Astrocyte (in vitro differentiated cells and primary cell): ENCODE measurements at places on chromosomes 1 and 21. TPM values are rescaled to one million over a fixed set of nuclear protein-coding genes. Genes with fewer than 3 reads are reported as not detected.

Gene PLCH2
- 2.0 and 2.2 TPM in 2 replicates for total RNA-seq

Gene MRPL37
- total RNA-seq: 80.0 and 81.4 TPM in 2 replicates

Gene CFHR4
- total RNA-seq: not detected in 2 replicates

Gene RBP7
- 1.0 TPM in 1 of 2 replicates, not detected in the other for total RNA-seq

Gene GBP7
- not detected in 2 replicates for total RNA-seq

Gene C1orf141
- not detected in 2 replicates for total RNA-seq

GRCh38 chr1:110684491-110684890 lies 9.8 kb upstream of the KCNA3 start:
- DNase-seq: no peak
- no peaks in the 10 kb centered on the region for H3K4me1 ChIP-seq
- no peaks in the 10 kb centered on the region for H3K36me3 ChIP-seq
- no peak overlapping the region for H3K27ac ChIP-seq

DNA sequence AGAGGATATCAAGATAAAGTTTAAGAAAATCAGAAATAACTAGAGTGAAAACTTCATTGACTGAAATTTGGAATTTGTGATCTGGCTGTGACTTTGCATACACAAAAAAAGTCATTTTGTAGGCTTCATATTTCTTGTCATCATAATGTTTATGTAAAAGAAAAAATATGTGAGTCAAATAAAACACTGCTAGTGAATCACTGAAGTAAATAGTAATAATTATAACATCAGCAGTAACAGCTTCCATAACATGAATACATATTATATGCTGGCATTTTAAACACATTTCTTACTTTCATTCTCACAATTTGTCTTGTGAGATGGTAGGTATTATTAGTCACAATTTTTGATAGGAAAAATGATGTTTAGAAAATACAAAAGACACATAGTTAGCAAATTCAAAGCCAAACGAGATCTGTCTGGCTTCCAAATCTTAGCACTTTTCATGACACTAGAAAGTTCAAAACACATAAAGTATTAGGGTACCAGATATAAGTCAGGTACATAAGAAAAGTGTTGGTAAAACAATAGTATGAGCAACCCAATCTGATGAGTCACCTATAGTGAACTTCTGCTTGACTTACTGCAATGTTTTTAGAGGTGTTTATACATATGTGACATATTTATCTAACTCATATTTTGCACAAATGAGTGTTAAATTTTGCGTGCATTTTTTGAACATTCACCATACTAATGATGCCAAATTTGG lies 241.0 kb upstream of the SNX7 start:
- peak; percentile 54 for DNase-seq
- H3K4me1 ChIP-seq: peaks cover 3% of the 10 kb centered on the region

DNA sequence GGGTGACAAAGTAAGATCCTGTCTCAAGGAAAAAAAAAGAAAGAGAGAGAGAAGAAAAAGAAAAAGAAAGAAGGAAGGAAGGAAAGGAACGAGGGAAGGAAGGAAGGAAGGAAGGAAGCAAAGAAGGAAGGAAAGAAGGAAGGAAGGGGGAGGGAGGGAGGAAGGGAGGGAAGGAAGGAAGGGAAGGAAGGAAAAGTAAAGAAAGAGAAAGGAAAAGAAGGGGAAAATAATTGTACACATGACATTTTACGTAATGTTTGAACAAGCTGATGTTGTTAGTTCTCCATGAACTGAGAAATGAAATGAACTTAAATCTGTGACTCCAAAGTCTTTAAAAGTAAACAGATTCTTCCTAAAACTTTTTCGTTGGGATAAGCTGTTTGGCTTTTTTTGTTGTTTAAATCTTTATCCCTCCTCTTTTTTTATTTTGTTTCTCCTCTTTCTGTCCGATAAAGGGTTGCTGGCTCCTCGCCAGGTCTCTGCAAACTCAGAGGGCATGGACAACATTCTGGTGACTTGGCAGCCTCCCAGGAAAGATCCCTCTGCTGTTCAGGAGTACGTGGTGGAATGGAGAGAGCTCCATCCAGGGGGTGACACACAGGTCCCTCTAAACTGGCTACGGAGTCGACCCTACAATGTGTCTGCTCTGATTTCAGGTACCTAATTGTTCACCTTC lies 59.8 kb downstream of the IL12RB2 start:
- no peaks in the 10 kb centered on the region for H3K4me1 ChIP-seq
- H3K27ac ChIP-seq: no peak overlapping the region
- H3K27me3 ChIP-seq: no peaks in the 10 kb centered on the region
- H3K36me3 ChIP-seq: no peaks in the 10 kb centered on the region
- DNase-seq: no peak
- no peak overlapping the region for H3K4me3 ChIP-seq

- no peak for DNase-seq
- H3K27ac ChIP-seq: no peak overlapping the region
- H3K36me3 ChIP-seq: peaks cover 18% of the 10 kb centered on the region
- H3K4me3 ChIP-seq: no peak overlapping the region
- H3K4me1 ChIP-seq: peaks cover 7% of the 10 kb centered on the region
These were observed 47.5 kb downstream of the KIF1B start for GRCh38 chr1:10257851-10258250.

- no peaks in the 10 kb centered on the region for H3K4me1 ChIP-seq
- no peak overlapping the region for H3K27ac ChIP-seq
- no peak overlapping the region for H3K4me3 ChIP-seq
- DNase-seq: no peak
- no peaks in the 10 kb centered on the region for H3K27me3 ChIP-seq
- no peaks in the 10 kb centered on the region for H3K36me3 ChIP-seq
These were observed 34.2 kb upstream of the GPR137B start for GRCh38 chr1:236108027-236108648.

DNA sequence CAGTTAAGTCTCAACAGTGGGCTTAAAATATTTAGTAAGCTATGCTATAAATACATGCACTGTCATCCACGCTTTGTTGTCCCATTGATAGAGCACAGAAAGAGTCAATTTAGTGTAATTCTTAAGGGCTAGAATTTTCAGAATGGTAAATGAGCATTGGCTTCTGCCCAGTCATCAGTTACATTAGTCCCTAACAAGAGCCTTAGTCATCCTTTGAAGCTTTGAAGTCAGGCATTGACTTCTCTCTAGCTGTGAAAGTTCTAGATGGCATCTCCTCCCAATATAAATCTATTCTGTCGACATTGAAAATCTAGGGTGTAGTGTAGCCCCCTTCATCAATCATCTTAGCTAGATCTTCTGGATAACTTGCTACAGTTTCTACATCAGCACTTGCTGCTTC lies 12.0 kb upstream of the LPGAT1 start:
- no peaks in the 10 kb centered on the region for H3K4me1 ChIP-seq
- H3K27ac ChIP-seq: no peak overlapping the region
- H3K27me3 ChIP-seq: no peaks in the 10 kb centered on the region
- H3K4me3 ChIP-seq: no peak overlapping the region
- no peaks in the 10 kb centered on the region for H3K36me3 ChIP-seq

GRCh38 chr1:77544845-77545244 lies 137.6 kb downstream of the ZZZ3 start:
- peak; percentile 52 for DNase-seq
- H3K4me1 ChIP-seq: peaks cover 21% of the 10 kb centered on the region

DNA sequence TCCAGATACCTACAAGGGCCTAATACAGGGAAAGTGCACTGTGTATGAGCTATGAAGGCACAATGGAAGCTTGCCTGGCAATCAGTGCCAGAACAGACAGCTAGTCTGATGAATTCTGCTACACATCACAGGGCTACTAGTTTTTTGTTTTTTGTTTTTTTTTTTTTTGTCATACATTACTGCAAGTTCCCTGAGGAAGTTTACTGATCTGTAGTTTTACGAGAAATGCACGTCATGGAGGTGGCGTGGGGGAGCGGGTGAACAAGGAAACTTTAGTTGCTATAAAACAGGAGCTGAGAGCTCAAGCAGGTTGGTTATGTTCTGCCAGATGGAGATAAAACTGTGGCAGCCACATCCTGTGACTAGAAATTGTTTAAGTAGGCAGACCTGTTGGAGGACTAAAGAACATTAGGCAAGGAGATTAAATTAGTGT lies 17.7 kb downstream of the PTPRC start:
- H3K4me1 ChIP-seq: peaks cover 15% of the 10 kb centered on the region
- H3K36me3 ChIP-seq: no peaks in the 10 kb centered on the region
- peak overlapping the region; percentile 19 for H3K27ac ChIP-seq
- DNase-seq: no peak
- H3K27me3 ChIP-seq: no peaks in the 10 kb centered on the region

DNA sequence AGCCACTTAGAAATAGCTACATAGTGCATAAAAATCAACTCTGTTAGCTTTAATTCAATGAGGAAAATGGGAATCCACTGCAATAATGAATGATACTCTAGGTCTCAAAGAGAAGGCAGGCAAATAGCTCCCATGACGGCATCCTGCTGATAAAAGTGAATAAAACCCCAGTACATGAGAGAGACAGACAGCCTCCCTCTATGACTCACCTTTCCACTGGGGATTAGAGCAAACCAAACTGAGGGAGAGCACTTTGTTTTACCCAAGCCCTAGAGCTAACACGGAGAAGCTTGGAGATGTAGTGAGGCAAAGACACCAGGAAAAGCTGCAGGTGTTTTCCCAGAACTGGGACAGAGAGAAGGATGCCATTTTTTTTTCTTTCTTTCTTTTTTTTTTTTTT lies 621.9 kb downstream of the LRRIQ3 start:
- no peaks in the 10 kb centered on the region for H3K4me1 ChIP-seq
- no peaks in the 10 kb centered on the region for H3K27me3 ChIP-seq
- DNase-seq: no peak
- no peak overlapping the region for H3K4me3 ChIP-seq
- H3K27ac ChIP-seq: no peak overlapping the region

- H3K27ac ChIP-seq: no peak overlapping the region
- H3K4me1 ChIP-seq: no peaks in the 10 kb centered on the region
- H3K36me3 ChIP-seq: no peaks in the 10 kb centered on the region
- no peak for DNase-seq
- no peaks in the 10 kb centered on the region for H3K27me3 ChIP-seq
These were observed 478.3 kb downstream of the COL11A1 start for GRCh38 chr1:102630041-102630440.

DNA sequence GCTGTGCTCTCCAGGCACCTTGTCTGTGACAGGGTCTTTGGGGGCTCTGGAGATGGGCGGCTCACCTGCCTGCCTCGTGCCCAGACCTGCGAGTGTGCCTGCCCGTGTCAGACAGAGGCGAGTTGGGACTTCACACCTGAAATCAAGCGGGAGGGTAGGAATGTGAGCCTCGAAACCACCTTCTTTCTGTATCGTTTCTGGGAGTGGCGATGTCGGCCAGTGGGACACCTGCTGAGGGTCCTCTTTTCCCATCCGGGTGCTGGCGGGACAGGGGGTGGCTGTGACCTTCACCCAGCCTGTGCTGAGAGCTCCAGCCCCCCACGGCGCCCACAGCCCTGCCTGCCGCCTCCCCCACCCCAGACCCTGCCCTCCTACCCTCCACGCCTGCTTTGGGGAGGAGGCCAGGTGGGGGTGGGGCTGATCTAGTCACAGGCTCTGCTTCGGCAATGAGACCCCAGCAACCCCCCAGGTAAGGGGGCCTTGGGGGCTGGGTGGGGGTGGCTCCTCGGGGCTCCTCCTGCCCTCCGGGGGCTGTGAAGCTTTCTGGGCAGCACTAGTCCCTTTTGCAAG lies 15.6 kb upstream of the FAAP20 start:
- no peaks in the 10 kb centered on the region for H3K27me3 ChIP-seq
- peaks cover 64% of the 10 kb centered on the region for H3K4me1 ChIP-seq
- H3K4me3 ChIP-seq: no peak overlapping the region
- no peaks in the 10 kb centered on the region for H3K36me3 ChIP-seq

- no peak overlapping the region for H3K4me3 ChIP-seq
- H3K27ac ChIP-seq: no peak overlapping the region
- DNase-seq: peak; percentile 14
- no peaks in the 10 kb centered on the region for H3K27me3 ChIP-seq
These were observed 222.8 kb upstream of the ZRANB2 start for GRCh38 chr1:71303617-71304041.

DNA sequence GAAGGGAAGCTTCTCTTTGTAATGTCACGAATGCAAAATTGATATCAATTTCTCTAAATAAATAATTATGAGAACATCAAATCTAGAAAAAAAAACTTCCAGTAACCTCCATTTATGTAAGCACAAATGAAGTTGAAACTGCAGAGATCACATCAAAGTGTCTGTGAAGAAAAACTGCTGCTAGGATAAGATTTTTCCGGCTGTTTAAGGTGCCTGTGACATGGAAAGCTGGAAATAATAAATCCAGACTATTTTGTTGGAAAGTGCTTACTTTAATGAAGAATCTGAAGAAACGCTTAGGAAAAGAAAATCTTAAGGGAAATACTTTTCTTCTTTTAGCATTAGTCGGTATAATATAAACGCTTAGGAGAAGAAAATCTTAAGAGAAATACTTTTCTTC lies 57.0 kb downstream of the CHRM3 start:
- H3K36me3 ChIP-seq: no peaks in the 10 kb centered on the region
- no peak overlapping the region for H3K4me3 ChIP-seq
- H3K4me1 ChIP-seq: no peaks in the 10 kb centered on the region
- no peaks in the 10 kb centered on the region for H3K27me3 ChIP-seq
- no peak for DNase-seq
- no peak overlapping the region for H3K27ac ChIP-seq

- no peak for DNase-seq
- peaks cover 2% of the 10 kb centered on the region for H3K36me3 ChIP-seq
- H3K27ac ChIP-seq: no peak overlapping the region
- H3K4me1 ChIP-seq: peaks cover 31% of the 10 kb centered on the region
- peak overlapping the region; percentile 71 for H3K4me3 ChIP-seq
These were observed 1.5 kb downstream of the GATAD2B start for GRCh38 chr1:153921080-153921802.

DNA sequence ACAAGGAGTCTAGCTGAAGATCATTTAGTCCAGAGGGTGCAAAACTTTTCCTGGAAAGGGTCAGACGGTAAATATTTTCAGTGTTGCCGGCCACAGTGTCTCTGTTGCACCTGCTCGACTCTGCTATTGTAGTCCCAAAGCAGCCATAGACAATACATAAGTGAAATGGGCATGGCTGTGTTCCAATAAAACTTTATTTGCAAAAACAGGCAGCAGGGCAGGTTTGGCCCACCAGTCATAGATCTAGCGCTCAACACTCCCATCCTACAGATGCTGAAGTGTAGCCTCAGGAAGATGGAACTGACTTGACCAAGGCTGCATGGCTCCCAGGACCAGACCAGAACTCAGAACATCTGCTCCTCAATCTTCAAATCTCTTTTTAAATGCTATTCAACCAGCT lies 46.2 kb upstream of the CLDN14 start:
- H3K4me3 ChIP-seq: no peak overlapping the region
- H3K27ac ChIP-seq: no peak overlapping the region
- H3K27me3 ChIP-seq: peaks cover 12% of the 10 kb centered on the region
- no peaks in the 10 kb centered on the region for H3K4me1 ChIP-seq

GRCh38 chr1:215267495-215267894 lies 185.0 kb downstream of the KCNK2 start:
- no peak overlapping the region for H3K27ac ChIP-seq
- no peaks in the 10 kb centered on the region for H3K36me3 ChIP-seq
- DNase-seq: no peak
- H3K4me1 ChIP-seq: no peaks in the 10 kb centered on the region
